Adrenal gland (tissue), 19 donors: ENCODE measurements at places on chromosomes 13 and 19. TPM values are rescaled to one million over a fixed set of nuclear protein-coding genes. Genes with fewer than 3 reads are reported as not detected.

DNA sequence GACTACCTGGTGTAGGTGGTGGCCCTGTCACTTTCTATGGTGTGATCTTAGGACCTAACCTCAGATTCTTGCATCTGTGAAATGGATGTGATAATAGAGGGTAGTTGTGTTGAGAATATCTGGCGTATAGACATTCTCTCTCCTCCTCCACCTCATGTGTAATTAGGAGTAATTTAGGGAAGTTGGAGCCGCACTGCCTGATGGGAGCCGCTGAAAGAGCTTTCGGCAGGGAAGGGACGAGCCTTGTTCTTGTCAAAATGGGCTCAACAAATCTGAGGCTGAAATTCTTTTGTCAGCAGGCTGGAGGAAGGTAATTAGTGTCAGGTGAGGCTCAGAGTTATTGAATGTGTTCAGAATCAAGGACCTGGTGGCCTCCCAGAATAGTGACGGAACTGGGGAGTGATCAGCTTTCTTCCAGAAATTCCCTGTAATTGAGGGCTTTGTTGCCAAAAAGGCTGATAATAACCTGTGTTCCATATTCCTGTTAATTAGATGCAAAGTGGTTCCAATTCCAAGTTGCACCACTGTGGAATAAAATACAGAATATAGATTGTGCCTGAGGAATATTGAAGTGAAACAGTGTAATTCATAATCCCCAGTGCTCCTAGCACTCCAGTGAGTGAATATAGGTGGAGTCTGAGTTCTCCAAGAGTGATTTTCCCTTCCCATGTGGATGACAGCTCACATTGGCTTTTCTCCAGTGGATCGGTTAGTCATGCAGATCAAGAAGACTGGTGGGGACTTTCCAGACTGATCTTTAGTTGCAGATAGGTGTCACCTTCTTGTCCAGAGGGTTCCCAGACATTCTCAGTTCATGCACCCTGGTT, 47.5 kb downstream of the SPATA13 start:
- DNase-seq: peak; percentile 86
- no peak overlapping the region for H3K4me3 ChIP-seq
- H3K27ac ChIP-seq: no peak overlapping the region
- H3K36me3 ChIP-seq: no peaks in the 10 kb centered on the region
- no peaks in the 10 kb centered on the region for H3K27me3 ChIP-seq

GRCh38 chr13:94412870-94413597, 66.4 kb downstream of the DCT start:
- no peaks in the 10 kb centered on the region for H3K4me1 ChIP-seq
- no peaks in the 10 kb centered on the region for H3K36me3 ChIP-seq
- H3K4me3 ChIP-seq: no peak overlapping the region
- H3K27ac ChIP-seq: no peak overlapping the region
- no peaks in the 10 kb centered on the region for H3K27me3 ChIP-seq

GRCh38 chr13:40476175-40476958, 190.1 kb downstream of the FOXO1 start:
- no peaks in the 10 kb centered on the region for H3K27me3 ChIP-seq
- no peak overlapping the region for H3K4me3 ChIP-seq
- H3K4me1 ChIP-seq: peaks cover 7% of the 10 kb centered on the region
- H3K27ac ChIP-seq: peak overlapping the region; percentile 33
- DNase-seq: no peak
- H3K36me3 ChIP-seq: no peaks in the 10 kb centered on the region

GRCh38 chr19:33260628-33261418, 35.2 kb upstream of the SLC7A10 start:
- H3K27ac ChIP-seq: no peak overlapping the region
- DNase-seq: peak; percentile 46
- H3K4me3 ChIP-seq: no peak overlapping the region
- H3K36me3 ChIP-seq: no peaks in the 10 kb centered on the region
- H3K27me3 ChIP-seq: no peaks in the 10 kb centered on the region

- peak; percentile 61 for DNase-seq
- H3K4me3 ChIP-seq: peak overlapping the region; percentile 48
- H3K27ac ChIP-seq: no peak overlapping the region
- H3K36me3 ChIP-seq: no peaks in the 10 kb centered on the region
Measured at GRCh38 chr19:16896146-16897028, 7.6 kb downstream of the F2RL3 start.

- no peak overlapping the region for H3K4me3 ChIP-seq
- H3K4me1 ChIP-seq: no peaks in the 10 kb centered on the region
- DNase-seq: no peak
- no peaks in the 10 kb centered on the region for H3K36me3 ChIP-seq
Measured at GRCh38 chr13:72864142-72865011, 82.4 kb downstream of the PIBF1 start.

- H3K27ac ChIP-seq: no peak overlapping the region
- H3K4me3 ChIP-seq: no peak overlapping the region
- DNase-seq: no peak
- H3K36me3 ChIP-seq: no peaks in the 10 kb centered on the region
- H3K4me1 ChIP-seq: no peaks in the 10 kb centered on the region
Measured at GRCh38 chr19:4878491-4878968, 11.1 kb upstream of the PLIN3 start.

DNA sequence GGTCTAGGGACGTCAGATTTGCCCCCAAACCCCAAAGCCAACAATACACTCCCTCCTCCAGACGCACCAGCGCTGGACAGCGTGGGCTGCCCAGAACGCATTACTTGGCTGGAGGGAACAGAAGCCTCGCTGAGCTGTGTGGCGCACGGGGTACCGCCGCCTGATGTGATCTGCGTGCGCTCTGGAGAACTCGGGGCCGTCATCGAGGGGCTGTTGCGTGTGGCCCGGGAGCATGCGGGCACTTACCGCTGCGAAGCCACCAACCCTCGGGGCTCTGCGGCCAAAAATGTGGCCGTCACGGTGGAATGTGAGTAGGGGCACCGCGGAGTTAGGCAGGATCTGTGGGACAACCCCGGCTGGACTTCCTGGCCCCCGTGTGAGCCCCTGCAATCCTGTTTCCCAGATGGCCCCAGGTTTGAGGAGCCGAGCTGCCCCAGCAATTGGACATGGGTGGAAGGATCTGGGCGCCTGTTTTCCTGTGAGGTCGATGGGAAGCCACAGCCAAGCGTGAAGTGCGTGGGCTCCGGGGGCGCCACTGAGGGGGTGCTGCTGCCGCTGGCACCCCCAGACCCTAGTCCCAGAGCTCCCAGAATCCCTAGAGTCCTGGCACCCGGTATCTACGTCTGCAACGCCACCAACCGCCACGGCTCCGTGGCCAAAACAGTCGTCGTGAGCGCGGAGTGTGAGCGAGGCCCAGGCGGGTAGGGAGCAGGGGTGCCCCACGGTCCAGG, 4.0 kb downstream of the ICAM5 start:
- no peak for DNase-seq
- peaks cover 69% of the 10 kb centered on the region for H3K27me3 ChIP-seq
- no peak overlapping the region for H3K27ac ChIP-seq
- peaks cover 23% of the 10 kb centered on the region for H3K4me1 ChIP-seq
- no peaks in the 10 kb centered on the region for H3K36me3 ChIP-seq
- H3K4me3 ChIP-seq: no peak overlapping the region

ZNF563 gene
- total RNA-seq: 3.3 TPM
